ENCODE measurements at places on chromosomes 13 and 19. TPM values are rescaled to one million over a fixed set of nuclear protein-coding genes. Genes with fewer than 3 reads are reported as not detected.

The AKAP11 gene
- total RNA-seq: 8.0 TPM

The NOTCH3 gene
- total RNA-seq: 3.8 TPM

The CEBPA gene
- total RNA-seq: 2.9 TPM

The TEX26 gene
- total RNA-seq: not detected

The APOC4 gene
- total RNA-seq: not detected

The CEACAM16 gene
- total RNA-seq: not detected

The GPR180 gene
- total RNA-seq: 9.8 TPM

The GPR4 gene
- not detected for total RNA-seq
